ENCODE measurements at places on chromosomes 6 and 20.

- no peak for DNase-seq
These were observed 32.2 kb downstream of the MYLK4 start for GRCh38 chr6:2718334-2719092.

DNA sequence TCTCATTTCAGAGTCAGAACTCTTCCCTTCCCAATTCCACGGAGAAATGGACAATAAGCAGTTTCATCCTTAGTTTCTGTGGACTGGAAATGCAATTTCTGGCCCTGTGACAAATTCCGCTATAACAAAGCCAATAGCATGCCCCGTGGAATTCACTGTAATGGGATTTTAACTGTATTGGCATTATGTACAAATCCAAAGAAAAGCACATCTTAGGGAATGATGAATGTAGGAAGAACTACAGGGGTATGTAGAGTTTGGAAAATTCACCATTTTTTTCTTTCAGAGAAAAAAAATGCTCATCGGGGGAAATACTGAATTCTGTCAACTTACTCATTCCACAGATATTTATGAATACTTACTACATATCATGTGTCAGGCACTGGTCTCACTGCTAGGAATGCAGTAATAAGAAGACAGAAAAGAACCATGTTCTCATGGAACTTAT lies 43.5 kb downstream of the KIF6 start:
- DNase-seq, result no peak

- no peak for DNase-seq
These were observed 649.1 kb downstream of the EPM2A start for GRCh38 chr6:145086197-145086596.

DNA sequence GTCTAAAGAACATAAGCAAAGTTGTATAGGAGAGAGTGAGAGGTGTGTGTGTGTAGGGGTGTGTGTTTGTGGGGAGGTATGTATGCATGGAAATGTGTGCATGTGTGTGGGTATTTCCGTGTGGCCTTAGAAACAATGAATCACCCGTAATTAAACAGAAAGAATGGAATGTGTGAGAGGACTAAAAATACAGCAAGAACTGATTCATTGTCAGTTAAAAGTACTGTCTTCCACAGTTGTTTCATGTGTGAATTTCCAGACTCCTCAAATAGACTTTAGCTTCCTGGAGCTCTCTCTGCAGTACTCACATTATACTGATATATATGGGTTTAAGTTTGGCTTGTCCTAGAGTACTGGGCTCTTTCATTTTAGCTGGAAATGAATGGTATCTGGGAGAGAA lies 145.7 kb downstream of the RIMS1 start:
- no peak for DNase-seq

DNA sequence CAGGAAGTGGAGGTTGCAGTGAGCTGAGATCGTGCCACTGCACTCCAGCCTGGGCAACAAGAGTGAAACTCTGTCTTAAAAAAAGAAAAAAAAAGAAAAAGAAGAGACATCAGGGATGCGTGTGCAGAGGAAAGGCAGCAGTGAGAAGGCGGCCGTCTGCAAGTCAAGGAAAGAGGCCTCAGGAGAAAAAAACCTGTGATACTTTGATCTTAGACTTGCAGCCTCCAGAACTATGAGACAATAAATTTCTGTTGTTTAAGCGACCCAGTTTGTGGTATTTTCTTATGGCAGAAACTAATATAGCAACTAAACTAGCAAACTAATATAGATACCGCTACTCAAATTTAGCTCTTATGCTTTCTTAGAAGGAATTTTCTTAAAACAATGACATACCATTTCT lies 36.1 kb downstream of the FGD2 start:
- DNase-seq, result no peak

GRCh38 chr6:145865595-145865994 lies 51.0 kb upstream of the FBXO30 start:
- no peak for DNase-seq

DNA sequence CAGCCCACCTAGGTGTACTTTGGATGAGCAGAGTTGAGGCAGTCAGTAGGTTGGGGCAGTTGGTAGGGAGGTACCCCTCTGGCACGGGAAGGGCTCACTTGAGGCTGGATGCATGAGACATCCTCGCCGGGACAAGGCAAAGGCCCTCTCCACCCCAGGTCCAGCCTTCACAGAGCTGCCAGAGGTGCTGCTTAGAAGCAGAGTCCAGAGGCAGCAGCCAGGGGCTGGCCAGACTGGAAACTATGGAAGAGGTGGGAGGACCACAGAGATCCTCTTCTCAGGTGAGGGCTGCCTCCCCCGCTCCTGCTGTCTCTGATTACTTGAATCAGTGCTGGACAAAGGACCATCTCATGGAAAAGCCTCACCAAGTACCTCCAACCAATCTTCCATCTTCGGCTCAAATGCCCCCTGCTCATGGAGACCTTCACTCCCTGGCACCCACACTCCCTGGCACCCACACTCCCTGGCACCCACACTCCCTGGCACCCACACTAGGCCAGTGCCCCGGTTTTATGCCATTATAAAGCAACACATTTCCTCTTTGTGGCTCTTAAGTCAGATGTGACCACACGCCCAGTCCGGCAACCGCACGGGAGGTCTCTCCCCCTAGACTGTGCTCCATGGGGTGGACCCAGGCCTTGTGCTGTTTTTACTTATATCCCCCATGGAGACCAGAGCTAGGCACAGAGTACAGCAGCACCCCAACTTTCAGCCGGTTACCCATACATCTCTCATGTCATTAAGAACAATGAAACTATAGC lies 100.1 kb downstream of the YTHDF1 start:
- DNase-seq, result no peak

DNA sequence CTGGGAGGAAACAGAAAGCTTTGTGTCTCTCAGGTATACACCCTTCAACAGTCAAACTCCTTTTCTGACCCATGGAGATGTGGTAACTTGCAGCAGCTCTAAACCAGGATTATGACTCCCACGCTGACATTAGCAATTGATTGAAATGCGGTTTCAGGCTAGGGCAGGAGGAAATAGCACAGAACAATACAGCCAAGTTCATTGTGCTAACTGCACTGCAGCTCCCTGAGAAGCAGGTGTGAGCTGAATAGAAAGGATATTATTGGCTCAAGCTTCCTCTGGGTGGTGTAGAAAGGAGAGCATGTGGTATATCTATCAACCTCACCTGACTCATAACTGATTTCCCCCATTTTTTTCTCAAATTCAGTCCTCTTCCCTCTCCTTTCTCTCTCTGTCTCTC lies 612.3 kb upstream of the BTBD3 start:
- DNase-seq, result no peak

DNA sequence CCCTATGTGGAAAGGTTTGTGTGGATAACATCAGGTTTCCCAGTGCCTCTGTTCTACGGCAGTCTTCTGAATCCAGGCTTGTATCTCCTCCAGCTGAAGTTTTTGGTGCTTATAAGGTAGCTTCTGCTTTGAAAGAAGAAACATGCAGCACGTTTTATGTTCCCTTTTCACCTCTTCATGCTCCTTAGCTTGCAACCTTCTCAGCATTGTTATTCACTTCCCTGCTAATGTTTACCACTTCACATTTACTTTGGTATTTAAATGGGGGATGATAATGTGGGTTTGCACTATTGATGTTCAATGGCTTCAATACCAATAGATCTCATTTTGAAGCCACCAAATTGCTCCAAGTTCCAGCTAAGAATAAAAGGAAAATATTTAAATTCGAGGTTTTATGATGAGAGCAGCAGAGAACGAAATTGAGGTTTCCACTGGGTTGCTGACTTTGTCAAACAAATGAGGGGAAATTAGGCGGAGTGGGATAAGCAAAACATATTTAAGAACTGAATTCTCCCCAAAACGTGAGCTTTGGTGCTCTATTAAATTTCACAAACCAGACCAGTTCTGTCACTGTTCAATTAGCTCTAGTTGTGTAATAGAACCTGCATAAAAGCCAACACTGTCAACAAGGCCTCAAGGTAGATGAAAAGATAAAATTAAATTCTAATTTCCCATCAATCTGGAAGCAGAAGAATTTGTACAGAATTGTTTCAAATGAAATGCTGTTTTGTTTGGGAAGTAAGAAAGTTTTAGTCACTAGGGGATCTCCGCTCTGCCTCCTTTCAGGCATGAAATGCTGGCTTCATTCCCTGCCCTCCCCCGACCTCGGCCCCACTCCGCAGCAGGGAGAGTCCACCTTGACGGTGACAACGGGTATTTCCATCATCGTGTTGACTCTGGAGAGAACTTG lies 1.4 kb downstream of the IL22RA2 start:
- no peak for DNase-seq

GRCh38 chr6:28772480-28773381 lies 151.1 kb downstream of the TRIM27 start:
- DNase-seq, result no peak

- no peak for DNase-seq
These were observed 98.4 kb downstream of the TAF4 start for GRCh38 chr20:61967300-61967699.

- no peak for DNase-seq
These were observed 59.5 kb downstream of the ID4 start for GRCh38 chr6:19896693-19897010.

GRCh38 chr20:51732096-51732791 lies 35.9 kb downstream of the ATP9A start:
- DNase-seq, result no peak

- peak; percentile 89 for DNase-seq
These were observed at the start of gene ID4 for GRCh38 chr6:19836799-19837510. TSS of gene ID4 (plus strand) at chr6:19837370. CDS start at chr6:19837755, 385 bp downstream.

- DNase-seq, result no peak
These were observed 24.5 kb downstream of the SIRPB1 start for GRCh38 chr20:1595333-1595732.

DNA sequence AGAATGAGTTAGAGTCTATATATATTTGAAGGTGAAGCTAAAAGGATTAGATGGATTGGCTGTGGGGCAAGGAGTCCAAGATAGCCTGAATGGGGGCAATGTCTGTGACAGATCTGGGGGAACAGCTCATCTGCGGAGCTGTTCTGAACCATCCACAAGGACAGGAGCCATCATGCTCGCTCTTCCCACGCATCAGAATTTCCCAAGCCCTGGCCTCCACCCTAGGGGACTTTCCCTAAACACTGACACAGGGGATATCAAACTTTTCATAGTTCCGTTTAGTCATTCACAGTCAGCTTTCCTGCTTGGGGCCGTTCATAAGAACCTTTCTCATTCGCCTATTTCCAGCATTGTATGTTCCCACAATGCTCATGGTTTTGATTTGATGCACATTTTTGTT lies 37.6 kb upstream of the CCN6 start:
- no peak for DNase-seq

- DNase-seq, result no peak
These were observed 183.1 kb downstream of the DTNBP1 start for GRCh38 chr6:15479761-15480160.

DNA sequence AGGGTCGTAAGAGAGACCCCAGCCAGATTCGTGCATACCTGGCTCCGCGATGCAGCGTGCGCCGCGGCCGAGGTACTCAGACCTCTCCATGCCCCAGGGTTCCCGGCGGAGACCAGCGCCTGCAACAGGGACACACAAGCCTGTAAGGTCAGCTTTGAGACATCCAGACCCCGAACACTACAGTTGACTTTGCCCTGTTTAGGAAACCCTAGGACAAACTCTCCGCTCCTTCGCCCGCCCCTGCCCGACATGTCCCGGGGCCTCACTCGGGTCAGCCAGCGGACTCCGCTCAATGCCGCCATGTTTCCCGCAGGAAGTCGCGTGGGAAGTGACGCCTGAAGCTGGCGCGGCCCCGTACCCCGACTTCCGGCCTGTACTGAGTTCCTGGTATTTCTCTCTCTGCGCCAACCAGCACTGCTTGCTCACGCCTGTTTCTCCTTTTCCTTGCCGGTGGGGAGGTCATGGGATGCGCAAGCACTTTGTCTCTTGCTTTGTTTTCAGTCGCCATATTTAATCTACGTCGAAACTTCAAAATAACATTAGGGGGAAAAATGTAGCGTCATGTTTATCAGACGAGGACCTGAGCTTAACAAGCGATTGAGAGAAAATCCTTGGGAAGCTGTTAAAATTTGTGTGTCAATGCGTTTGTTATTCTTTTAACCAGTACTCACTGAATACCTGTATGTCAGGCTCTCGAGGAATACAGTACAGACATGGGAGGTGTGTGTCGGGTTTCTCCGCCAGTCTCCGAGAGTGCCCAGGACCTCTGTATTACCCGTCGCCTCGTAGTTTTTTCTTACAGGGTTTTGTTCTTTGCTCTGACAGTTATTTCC lies at the start of gene IDH3B:
Gene IDH3B, minus strand, starts transcription at position 330 of the 833 bp plus-strand sequence. Its CDS starts 28 bp downstream, at position 302.
- peak; percentile 94 for DNase-seq

DNA sequence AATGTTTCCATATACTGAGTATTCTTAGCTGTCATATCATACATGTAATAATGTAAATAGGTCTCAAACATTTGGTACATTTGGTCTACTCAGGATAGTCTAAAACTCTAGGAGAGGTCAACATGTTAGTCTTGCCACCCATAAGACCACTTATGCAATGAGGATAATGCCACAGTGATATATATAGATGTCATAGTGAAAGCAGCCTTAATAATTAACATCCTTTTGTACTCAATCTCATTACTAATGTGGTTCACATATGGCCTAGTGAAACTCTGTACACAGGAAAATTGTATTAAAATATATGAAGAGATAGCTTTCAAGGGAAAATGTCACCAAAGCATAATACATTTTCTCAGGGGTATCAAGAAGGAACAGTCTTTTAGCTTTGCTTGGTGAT lies 577.9 kb downstream of the TFAP2B start:
- no peak for DNase-seq

DNA sequence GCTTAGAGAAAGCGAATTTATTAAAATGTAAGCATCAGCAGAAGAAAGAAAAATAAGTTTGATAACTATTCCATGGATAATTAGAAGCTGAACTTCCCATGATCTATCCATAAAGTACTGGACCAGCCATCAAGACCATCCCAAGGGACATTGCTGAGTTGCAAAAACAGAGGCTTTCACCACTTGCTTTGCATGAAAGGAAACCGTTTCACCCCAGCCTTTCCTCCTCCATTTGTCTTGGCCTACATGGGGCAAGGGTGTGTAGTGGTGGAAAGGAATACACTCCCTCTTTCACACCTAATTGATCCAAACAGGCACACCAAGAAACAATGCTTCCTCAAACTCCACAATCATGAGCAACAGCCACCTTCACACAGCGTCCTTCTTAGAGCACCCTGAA lies 10.4 kb downstream of the HIVEP2 start:
- DNase-seq, result no peak

- DNase-seq, result no peak
These were observed 54.8 kb downstream of the UTRN start for GRCh38 chr6:144339859-144340452.
